ENCODE measurements at places on chromosomes 5 and 9.

DNA sequence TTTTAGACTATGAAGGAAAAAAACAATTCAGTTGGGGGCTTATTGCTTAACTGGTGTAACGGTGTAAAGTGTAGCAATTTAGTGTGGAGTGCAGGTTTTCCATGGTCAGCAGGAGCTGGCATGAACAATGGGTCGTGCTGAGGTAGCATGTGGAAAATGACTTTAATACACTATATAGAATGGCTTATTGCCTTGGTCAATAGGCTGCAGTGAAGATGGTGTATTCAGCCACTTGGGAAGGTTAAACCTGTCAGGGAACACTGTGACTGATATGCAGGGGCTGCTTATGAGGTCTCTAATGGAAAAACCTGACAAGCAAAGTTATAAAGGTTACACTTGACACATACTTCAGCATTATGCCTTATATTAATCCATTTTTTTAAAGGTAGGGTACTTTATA lies 764.7 kb upstream of the ARRDC3 start:
- no peaks in the 10 kb centered on the region for H3K36me3 ChIP-seq
- DNase-seq = no peak
- H3K4me1 ChIP-seq = no peaks in the 10 kb centered on the region
- no peaks in the 10 kb centered on the region for H3K27me3 ChIP-seq
- H3K4me3 ChIP-seq = no peak overlapping the region

- H3K27ac ChIP-seq = no peak overlapping the region
- no peaks in the 10 kb centered on the region for H3K4me1 ChIP-seq
- no peaks in the 10 kb centered on the region for H3K36me3 ChIP-seq
- no peak overlapping the region for H3K4me3 ChIP-seq
These were observed 84.9 kb downstream of the KLHL3 start for GRCh38 chr5:137651022-137651421.

DNA sequence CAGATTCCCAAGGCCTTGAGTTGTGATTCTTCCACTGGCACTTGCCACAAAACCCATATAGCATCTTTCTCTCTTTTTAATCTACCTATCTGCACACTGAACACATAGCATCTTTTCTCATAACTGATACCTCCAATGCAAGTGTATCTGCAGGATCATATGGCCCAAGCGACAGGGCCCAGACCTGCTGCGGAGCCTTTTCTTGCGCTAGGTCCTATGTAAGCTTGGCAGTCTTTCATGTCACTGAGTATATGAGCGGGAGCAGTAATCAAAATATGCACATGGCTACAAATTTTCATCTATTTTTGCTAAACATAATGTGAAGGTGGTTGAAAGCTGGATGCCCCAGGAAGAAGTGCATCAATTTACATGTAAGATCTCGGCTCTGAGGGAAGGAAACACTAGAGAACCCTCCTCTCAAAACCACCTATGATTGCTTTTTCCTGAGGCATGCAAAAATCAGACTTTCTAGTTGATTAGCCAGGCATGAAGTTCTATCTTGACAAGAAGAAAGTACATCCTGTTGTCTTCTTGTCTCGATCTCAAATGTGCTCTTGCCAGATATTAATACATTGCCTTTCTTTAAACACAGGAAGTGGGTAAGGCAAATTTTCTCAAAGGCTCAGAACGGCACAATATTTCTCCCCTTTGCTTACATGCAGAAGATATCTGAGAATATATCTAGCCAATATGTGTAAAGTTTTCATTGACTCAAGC lies 26.9 kb upstream of the CEMIP2 start:
- H3K27ac ChIP-seq = no peak overlapping the region
- H3K27me3 ChIP-seq = no peaks in the 10 kb centered on the region
- no peaks in the 10 kb centered on the region for H3K36me3 ChIP-seq
- DNase-seq = no peak
- no peak overlapping the region for H3K4me3 ChIP-seq

DNA sequence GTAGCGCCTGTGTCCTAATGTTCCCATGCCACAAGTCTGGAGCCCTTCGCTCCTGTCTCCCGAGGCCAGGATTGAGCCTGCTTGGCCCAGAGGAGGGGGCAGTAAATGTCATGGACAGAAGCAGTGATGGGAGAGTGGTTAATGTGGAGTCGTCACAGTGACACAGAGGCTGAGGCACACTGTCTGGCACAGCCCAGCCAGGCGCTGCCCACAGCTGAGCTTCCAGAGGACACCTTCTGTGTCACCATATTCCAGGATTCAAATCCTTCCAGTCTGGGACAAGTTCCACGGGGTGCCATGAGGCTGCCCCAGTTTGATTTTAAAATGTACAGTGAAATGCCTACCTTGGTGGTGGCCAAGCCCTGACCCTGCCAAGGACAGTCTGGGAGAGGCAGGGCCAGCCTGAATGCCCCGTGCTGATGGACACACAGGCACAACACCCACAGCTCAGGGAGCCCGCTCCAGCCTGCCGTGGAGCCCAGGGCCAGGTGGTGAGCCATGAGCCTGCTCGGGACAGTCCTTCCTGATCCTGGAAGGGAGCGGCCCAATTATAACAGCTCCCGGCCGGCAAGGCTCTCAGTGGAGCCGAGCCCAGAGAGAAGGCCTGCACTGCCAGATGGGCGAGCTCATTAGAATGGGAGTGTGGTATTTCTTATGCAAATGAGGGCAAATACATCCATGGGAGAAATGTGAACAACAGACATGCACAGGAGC lies 99.1 kb upstream of the RUFY1 start:
- DNase-seq = no peak
- H3K27me3 ChIP-seq = no peaks in the 10 kb centered on the region
- no peaks in the 10 kb centered on the region for H3K4me1 ChIP-seq
- no peaks in the 10 kb centered on the region for H3K36me3 ChIP-seq
- no peak overlapping the region for H3K4me3 ChIP-seq
- no peak overlapping the region for H3K27ac ChIP-seq

- no peaks in the 10 kb centered on the region for H3K36me3 ChIP-seq
- no peak overlapping the region for H3K4me3 ChIP-seq
- DNase-seq = no peak
- H3K27me3 ChIP-seq = no peaks in the 10 kb centered on the region
- H3K27ac ChIP-seq = no peak overlapping the region
These were observed 15.8 kb downstream of the GABRB2 start for GRCh38 chr5:161530700-161531099.

GRCh38 chr9:123922911-123923310 lies 7.0 kb downstream of the DENND1A start:
- H3K27ac ChIP-seq = no peak overlapping the region
- H3K36me3 ChIP-seq = no peaks in the 10 kb centered on the region
- no peaks in the 10 kb centered on the region for H3K27me3 ChIP-seq
- H3K4me3 ChIP-seq = no peak overlapping the region
- DNase-seq = no peak
- H3K4me1 ChIP-seq = no peaks in the 10 kb centered on the region

DNA sequence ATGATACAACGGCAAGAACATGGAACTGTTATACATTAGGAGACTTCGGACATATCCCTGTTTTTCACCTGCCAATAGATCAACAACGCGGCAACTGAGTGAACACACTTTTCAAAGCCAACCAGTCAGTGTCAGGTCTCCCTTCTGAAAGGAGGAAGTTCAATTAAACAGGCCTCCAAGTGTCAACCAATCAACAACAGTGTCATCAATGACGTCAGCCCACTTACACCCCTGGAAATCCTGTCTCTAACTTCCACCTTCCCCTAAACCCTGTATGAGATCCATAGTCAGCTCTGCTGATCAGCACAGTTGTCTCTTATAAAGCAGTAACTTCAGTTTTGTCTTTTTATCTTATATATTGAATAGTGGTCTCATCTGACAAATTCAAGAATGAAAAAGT lies 36.6 kb downstream of the DMRT3 start:
- H3K4me1 ChIP-seq = no peaks in the 10 kb centered on the region
- H3K27ac ChIP-seq = no peak overlapping the region
- no peak overlapping the region for H3K4me3 ChIP-seq
- peaks cover 18% of the 10 kb centered on the region for H3K27me3 ChIP-seq
- DNase-seq = no peak

- H3K36me3 ChIP-seq = no peaks in the 10 kb centered on the region
- no peak overlapping the region for H3K27ac ChIP-seq
- H3K4me1 ChIP-seq = peaks cover 4% of the 10 kb centered on the region
- H3K4me3 ChIP-seq = no peak overlapping the region
- no peak for DNase-seq
These were observed 4.6 kb downstream of the EPB41L4B start for GRCh38 chr9:109316207-109316640.
